ENCODE measurements at places on chromosomes 3 and 15. TPM values are rescaled to one million over a fixed set of nuclear protein-coding genes. Genes with fewer than 3 reads are reported as not detected.

DNA sequence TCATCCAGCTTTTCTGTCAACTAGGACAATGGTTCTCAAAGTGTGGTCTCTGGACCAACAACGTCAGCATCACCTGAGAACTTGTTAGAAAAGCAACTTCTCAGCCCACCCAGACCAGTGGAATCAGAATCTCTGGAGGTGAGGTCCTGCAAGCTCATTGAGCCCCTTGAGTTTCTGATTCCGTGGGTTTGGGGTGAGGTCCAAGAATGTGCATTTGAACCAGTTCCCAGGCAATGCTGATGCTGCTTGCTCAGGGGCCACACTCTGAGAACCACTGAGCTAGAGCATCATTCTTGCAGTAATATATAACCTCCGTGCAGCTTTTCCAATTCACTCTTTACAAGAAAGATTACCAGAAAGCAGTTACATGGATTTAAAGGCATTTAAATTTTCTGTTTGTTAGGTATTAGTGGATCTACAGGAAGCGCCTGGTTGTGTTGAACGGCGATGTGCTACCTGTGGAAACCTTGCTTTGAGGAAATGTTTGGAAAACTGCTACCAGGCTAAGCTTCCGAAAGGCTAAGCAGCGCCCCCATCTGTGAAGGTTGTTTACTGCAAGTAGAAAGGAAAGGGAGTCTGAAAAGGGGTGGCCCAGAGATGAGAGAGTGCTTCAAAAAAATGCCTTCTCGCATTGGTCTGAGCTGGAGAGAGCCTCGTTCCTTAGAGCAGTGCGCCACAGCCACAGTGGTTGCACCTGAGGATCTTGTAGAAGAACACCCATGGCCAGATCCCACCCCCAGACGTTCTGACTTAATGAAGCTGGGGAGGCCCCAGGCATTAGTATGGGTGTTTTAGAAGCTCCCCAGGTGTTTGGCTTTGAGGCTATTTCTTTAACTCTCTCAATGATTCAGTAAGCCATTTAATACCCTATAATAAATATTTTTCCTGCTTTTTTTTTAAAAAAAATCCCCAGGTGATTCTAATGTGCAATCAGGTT, 50.0 kb downstream of the RLBP1 start:
- no peak for DNase-seq

Gene NEK10
- 0.62 TPM for polyA plus RNA-seq

Gene NPAP1
- not detected for polyA plus RNA-seq

Gene CPN2
- polyA plus RNA-seq = not detected

- no peak for DNase-seq
These were observed 3.1 kb downstream of the FOXL2NB start for GRCh38 chr3:138950006-138950644.

DNA sequence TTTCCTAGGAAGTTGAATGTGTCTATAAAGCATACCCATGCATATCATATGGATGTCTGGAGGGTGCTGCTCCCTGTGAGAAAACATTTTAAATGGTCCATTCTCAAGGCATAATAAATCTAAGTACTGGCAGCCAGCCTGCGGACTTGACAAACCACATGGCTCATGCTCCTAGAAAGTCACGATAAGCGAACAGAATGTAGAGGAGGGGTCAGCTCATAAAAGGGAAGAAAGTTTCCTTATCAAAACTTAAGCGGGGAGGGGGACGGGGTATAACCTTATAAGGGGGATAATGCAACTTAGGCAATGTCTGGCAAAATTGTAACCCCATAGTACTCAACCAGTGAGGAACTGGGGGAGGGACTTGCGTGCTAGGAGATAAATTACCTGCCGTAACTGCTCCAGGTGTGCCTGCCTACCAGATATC, 159.8 kb upstream of the LMCD1 start:
- DNase-seq = no peak

Gene REC114
- not detected for polyA plus RNA-seq

GRCh38 chr3:16738451-16738850, 133.2 kb upstream of the DAZL start:
- DNase-seq = no peak

DNA sequence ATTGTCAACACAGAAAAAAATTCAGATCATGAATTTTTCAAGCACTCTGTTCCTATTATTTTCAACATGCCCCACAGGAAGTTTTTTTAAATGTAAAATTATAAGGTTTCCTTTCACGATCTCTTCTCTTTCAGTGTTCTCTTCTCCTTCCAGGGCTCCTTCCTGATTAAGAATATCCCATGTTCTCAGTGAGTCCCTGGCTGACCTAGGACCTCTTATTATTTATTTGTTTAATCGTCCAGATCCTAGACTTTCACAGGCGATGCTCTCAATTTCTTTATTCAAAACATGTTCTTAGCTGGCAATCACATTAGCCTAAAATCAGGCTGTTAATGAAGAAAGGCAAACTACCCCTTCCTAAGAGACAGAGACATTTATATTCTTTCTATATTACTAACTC, 124.3 kb downstream of the ABI3BP start:
- no peak for DNase-seq

- no peak for DNase-seq
These were observed 62.0 kb downstream of the MYO5A start for GRCh38 chr15:52466716-52467115.

DNA sequence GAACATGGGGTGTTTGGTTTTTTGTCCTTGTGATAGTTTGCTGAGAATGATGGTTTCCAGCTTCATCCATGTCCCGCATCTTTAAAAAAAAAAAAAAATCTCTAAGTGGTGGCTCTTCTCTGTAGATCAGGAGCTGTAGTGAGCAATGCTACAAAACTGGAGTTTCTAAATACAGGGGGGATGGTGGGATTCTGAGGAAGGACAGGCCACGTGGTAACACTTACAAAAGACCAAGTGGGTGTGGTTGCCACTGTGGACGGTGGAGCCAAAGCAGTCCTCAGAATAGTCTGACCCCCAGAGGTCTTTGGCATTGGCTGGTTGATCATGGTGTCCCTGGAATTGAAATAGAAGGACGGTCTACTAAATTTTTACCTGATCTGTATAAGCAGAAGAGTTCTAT, 7.7 kb downstream of the CCRL2 start:
- no peak for DNase-seq

Gene KCNMB2
- not detected for polyA plus RNA-seq

All from mammary epithelial cell (primary cell).